ENCODE measurements at places on chromosomes 4 and X.

- DNase-seq = no peak
Observed at GRCh38 chrX:2512501-2512900, 11.7 kb upstream of the DHRSX start.

GRCh38 chr4:102311912-102312311 lies 33.4 kb downstream of the SLC39A8 start:
- DNase-seq = no peak

DNA sequence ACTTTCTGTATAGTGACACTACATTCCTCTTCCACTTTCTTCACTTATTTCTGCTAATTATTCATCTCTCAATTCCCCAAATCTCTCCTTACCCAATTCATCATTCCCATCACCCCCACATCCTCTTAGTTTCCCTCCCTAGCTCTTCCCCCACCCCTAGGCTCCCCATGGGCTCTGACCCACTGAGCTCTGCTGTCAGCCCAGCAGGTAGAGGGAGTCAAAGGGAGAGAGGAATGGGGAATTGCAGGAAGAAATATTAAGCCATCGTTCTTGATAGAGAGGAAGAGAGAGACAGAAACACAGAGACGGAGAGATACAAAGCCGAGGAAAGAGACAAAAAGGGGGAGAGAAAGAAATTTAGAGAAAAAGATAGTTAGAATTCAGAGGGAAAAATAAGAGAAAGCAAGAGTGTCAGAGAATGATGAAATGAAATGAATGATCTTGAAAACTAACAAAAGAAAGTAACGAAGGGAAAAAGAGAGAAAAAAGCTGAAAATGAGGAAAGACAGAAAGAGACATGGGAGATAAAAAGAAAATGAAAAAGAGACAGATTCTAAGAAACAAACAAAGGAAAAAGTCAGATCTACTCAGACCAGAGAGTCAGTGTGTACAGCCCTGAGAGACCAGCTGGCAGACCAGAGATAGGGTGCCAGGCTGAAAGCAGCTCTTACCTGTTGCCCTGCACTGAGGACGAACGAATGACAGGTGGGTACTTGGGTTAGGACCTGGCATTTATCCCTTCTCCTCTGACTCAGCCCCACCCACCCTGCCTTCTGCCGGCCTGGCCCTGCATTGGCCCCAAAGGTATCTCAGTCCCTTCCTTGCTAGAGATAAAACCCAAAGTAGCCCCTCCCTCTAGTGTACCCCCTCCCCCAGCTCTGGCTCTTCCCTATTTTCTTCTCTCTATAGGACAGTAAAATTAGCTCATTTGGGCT lies at the start of gene ALAS2:
TSS of gene ALAS2 (minus strand) at position 707 of the 935 bp plus-strand sequence. CDS start 4,977 bp downstream, outside the sequence.
- DNase-seq = no peak

- no peak for DNase-seq
Observed at GRCh38 chr4:146041139-146042004, 102.7 kb upstream of the ZNF827 start.

DNA sequence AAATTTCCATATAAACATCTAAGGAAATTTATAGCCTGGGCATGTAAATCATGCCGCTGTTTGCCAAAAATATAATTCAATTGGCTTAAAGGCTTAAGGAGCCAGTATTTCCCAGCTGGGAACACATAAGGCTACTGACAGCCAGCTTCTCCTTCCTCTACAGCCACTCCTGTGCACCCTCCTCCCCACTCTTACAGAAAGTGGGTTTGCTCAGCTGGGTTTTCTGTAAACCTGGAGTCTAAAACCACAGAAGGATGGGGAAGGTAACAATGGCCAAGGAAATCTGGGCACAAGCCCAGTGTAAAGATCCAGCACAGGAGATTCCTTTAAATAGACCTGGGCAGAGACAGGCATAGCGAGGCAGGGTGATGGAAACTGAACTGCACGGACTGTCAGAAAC lies 18.5 kb downstream of the ACSL1 start:
- DNase-seq = no peak

- DNase-seq = no peak
Observed at GRCh38 chr4:154610582-154610981, 1.9 kb downstream of the FGG start.

GRCh38 chrX:31245714-31246113 lies 173.9 kb upstream of the FTHL17 start:
- no peak for DNase-seq

DNA sequence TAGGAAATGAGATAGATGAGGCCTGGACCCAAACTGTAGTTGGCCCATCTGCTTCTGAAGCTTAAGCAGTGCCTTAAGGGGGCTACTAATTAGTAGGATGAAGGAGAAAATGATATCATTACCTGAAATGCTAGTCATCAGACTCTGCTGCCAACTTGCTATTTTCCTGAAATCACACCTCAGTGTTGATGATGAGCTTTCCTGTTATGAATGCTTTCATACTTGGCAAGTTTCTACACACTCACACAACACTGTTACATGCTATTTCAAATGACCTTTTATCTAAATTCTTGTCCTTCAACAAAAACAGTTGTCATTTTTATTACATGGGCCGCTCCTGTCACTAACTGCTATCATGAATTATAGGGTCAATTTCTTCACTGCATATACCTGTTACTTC lies 416.0 kb downstream of the PRDM5 start:
- no peak for DNase-seq

DNA sequence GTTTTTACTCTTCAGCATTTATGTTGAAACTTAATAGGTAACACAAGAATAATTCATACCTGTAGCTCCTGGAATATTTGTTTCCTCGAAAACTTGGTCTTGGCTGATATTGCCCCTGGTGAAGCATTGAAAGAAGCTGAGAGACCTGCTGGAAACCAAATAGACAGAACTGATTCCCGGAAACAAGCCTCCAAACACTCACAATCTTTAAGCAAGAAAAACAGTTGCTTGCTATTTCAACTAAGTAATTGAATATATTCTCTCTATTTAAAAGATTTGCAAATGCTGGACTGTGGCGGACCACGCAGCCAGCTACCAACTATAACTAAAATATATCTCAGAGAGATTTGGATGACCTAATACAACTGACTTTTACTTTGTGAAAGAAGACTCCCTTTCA lies 3.6 kb downstream of the PCDH18 start:
- no peak for DNase-seq

GRCh38 chrX:129689796-129690195 lies 35.0 kb upstream of the APLN start:
- no peak for DNase-seq

DNA sequence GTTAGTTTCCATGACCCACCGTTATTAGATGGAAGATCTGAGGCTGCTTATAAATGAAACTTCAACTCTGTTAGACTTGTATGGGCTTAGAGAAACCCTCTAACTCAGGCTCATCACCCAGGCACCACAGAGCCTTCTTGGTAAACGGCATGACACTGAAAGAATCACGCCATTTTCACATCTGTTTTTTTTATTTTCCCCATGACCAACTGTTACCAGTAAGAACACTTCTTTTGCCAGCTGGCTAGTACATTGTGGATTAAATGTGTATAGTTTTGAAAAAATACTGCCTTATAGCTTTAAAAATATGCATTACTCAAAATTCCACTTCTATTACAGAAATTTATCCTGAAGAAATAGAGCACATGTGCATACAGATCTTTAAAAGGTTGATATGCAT lies 48.0 kb upstream of the APELA start:
- DNase-seq = no peak

GRCh38 chr4:139282721-139283075 lies 2.7 kb upstream of the MGARP start:
- peak; percentile 16 for DNase-seq

GRCh38 chrX:136931661-136932060 lies 51.1 kb upstream of the RBMX start:
- DNase-seq = peak; percentile 16

DNA sequence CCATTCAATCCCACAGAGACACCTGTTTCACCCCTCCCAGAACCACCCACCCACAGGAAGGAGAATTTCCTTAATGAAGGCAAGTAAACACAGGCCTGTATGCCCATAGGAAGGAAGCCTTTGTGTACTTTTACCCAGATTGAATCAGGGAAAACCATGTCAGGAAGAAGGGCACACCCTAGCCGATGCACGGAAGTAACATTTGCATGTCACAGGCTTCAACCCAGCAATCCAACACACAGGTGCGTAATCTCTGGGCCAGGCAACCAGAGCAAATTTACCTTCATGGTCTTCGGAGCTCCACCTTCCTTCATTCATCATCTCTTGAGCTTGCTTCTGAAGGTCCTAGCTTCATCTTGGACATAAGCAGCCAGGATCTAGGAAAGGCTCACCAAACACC lies 206.3 kb downstream of the SHROOM3 start:
- no peak for DNase-seq

DNA sequence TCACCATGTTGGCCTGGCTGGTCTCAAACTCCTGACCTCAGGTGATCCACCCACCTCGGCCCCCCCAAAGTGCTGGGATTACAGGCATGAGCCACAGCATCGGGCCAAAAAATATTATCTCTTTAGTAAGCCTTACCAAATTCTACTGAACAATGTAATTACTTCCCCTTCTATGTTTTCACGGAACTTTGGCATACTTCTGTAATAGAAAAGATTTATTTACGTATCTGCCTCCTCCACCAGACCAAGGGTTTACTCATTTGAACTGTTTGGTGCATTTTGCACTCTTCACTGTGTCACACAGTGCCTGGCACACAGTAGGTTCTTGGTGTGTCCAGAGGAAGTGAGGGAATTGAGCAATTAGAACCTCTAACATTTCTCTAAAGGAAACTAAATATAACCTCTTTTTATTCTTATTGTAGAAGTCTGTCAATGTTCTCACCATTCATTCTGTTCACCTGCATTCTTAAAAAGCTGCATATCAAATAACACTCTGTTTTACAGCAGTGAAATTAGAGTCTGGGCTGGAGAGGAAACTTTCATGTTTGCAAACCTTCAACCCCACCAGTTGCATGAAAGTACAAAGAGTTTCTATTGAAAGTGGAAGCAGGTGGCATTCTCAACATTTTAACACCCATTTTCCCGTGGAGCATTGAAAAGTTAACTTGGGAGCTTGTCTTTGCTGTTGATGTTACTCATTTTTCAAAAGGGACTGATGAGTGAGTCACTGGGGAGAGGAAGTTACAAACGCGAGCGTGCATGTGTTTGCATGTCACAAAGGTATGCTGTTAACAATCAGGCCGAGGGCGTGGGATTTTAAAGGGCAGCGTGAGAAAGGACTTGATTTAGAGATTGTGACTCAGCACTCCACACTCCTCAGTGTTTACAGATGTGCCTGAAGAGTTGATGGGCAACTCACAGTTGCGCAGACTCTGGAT lies 314.1 kb downstream of the STK32B start:
- DNase-seq = peak; percentile 96

DNA sequence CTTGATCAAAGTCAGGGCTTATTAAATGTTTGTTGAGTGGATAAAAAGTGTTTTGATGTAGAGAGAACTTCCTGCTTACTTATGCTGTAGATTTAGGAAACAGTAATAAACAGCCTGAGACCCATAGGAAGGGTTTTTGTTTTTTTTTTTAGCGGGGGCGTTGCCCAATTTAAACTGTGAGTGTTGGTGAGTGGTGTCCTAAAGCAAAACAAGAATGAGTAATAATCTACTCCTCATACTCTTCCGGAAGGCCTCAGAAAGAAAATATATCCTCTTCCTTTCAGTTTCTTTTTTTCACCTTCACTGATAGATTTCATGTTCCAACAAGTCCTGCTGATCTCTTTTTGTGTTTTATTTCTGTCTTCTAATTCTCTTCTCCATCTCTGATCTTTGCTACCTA lies 104.4 kb upstream of the SCML1 start:
- DNase-seq = no peak

All from mesenchymal stem cell (in vitro differentiated cells and primary cell).